ENCODE measurements at places on chromosomes 12 and 14.

- DNase-seq, result no peak
Measured at GRCh38 chr12:103392722-103393121, 103.0 kb downstream of the C12orf42 start.

DNA sequence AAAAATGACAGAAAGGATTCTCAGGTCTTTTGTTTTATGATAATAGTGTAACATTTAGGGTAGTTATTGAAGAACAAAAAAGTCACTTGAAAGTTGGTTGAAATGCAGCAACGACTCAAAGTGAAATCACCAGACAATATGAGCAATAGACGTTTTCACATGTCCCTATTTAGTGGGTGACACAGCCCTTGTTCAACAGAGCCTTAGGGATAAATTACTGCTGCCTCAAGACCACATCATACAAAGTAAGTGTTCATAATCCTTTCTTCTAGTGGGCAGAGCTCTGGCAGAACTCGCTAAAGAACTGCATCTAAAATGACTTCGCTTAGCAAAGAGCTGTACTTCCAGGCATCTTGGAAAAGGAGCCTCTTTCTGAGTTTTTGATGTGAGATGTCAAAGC lies 128.5 kb upstream of the LMNTD1 start:
- DNase-seq, result no peak

DNA sequence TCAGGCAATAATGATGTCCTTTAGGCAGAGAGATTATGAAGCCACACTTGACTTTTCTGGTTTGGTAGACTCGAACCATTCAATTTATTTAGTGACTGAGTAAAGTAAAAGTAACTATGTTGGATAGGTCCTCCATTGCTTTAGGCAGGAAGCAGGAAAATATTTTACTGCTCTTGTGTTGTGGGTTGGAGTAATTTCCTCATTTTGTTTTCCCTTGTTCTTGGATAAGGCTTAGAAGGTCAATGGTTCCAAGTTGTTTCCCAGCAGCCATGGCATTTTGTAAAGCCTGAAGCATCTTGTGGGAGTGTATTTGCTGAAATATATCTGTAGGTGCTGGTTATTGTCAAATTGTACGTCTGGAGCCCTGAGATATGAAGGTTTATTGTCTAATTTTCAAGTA lies 161.2 kb upstream of the SLC38A2 start:
- no peak for DNase-seq

- DNase-seq, result peak; percentile 6
Measured at GRCh38 chr12:72747111-72747849, 475.1 kb downstream of the TRHDE start.

GRCh38 chr12:12534975-12535374 lies 27.7 kb downstream of the DUSP16 start:
- no peak for DNase-seq

GRCh38 chr12:130916241-130916911 lies 37.3 kb upstream of the ADGRD1 start:
- peak; percentile 36 for DNase-seq

- DNase-seq, result no peak
Measured at GRCh38 chr12:25976289-25976688, 17.8 kb downstream of the RASSF8 start.

GRCh38 chr14:60655119-60655897 lies 6.0 kb upstream of the SIX1 start:
- no peak for DNase-seq

DNA sequence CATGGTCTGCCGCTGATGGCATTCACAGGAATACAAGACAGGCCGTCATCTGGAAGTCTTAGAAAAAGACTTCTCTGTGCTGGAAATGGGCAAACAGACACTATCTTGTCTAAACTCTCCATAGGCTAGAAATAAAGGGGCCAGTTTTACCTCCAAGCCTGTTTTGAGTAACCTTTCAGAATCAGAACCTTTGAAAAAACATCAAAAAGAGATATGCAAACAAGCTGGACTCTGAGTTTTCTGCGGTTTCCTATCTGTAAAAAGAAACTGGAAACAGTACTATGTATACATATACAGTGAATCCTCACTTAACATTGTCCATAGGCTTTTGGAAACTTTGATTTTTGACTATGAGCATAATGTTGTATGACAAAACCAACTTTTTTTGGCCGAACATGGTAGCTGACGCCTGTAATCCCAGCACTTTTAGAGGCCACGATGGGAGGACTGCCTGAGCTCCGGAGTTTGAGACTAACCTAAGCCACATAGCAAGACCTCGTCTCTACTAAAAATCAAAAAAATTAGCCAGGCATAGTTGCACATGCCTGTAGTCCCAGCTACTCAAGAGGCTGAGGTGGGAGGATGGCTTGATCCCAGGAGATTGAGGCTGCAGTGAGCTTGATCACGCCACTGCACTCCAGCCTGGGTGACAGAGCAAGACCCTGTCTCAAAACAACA lies 92.9 kb upstream of the MAX start:
- no peak for DNase-seq

DNA sequence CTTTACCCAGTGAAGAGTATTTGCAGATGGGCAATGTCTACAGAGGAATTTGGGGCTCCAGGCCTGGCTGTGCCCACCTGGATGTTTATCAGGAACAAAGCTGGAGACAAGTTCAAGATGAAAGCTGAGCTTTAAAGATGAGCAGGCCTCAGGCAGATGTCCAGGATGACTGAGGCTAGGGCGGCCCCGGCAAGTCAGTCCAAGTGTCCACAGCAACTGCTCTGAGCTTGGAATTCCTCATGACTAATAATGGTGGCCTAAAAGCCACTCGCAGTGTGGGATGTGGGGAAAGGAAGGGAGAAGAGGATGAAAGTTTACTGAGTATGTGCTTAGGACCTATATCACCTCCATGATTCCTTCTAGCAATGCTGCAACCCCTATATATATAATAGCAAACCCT lies 128.2 kb upstream of the NOS1 start:
- no peak for DNase-seq

- DNase-seq, result no peak
Measured at GRCh38 chr12:47772094-47772660, 861 bp upstream of the SLC48A1 start.
